Stimulated activated CD8-positive, alpha-beta memory T cell treated with anti-CD3 and anti-CD28 coated beads, Interleukin-7, amount 100 ng/mL, for 48 hours (primary cell): ENCODE measurements at places on chromosomes 3 and 15.

DNA sequence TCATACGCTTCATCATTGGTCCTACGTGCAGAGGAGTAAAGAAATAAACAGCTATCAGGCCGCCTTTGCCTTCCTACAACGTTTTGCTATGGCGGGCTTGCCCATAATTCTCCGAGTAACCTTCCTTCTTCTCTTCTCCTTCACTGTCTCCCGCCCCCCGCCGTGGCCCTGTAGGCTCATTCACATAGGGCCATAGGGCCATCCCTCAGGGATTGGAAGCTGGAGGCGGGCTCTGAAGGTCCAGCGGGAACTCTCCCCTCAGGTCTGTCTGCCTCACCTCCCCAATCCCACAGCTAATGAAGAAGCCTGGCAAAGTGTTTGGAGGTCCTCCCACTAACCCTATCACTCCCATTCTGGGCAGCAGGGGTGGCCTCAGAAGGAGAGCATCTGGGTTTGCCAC is 43.6 kb downstream of the SEMA5B start:
- no peak for DNase-seq

DNA sequence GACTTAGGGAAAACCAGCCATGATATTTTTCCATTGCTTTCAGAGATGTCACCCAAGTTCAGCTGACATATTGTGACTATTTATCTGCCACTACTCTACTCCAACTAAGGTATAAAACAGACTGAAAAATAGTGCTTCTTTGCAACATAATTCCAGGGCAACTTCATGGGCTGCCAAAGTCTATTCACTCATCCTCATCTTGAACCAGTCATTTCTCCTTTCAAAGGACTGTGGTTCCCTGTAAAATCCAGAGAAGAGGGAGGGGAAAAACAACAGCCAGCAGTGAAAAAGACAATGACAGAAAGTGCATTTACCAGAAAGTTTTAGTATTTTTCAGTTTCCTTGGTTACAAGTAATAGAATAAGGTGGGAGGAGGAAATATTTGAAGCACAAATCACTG is 191.1 kb downstream of the EFHB start:
- DNase-seq = no peak

GRCh38 chr15:60787837-60788691 is 309.1 kb upstream of the ICE2 start:
- DNase-seq = no peak

- no peak for DNase-seq
These were observed 4.1 kb upstream of the RTP1 start for GRCh38 chr3:187193181-187193580.

- DNase-seq = no peak
These were observed 163.7 kb downstream of the PGPEP1L start for GRCh38 chr15:98843844-98844243.

DNA sequence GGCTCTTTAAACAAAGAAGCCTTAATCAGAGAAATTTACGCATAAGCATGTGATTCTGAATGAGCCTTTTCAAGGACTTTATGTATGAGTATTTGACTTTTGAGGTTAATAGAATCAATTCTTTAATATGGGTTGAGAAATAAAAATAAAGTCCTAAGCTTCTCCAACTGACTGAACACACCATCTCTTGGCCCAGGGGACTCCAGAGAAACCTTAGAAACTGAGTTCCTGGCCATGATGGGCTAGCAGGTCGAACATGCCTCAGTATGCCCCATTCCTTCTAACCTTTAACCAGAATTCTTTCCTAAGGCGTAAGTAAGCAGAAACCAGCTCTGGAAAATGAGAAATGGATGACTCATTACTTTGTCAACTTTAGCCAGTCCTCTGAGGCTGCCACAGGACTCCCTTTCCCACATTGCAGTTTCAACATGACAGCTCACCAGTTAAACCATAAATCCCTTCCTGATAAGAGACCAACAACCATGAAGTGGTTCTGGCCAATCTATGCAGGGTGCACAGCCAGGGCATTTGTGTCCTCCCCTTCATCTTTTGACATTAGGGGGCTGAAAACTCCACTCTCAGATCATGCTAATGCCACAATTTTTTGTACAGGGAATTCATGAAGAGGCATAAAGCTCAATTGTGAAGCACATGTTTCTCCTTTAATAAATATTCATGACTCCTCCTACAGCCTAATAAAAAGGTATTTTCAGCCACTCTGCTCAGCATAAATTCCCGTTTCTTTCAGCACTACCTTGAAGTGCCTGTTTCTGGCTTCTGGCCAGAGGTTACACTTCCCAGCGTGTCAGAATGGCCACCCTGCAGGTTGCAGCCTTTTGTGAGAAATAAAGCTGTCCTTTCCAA is 33.3 kb downstream of the TM4SF18 start:
- no peak for DNase-seq

- DNase-seq = no peak
These were observed 61.8 kb downstream of the ATP11B start for GRCh38 chr3:182855076-182855475.

DNA sequence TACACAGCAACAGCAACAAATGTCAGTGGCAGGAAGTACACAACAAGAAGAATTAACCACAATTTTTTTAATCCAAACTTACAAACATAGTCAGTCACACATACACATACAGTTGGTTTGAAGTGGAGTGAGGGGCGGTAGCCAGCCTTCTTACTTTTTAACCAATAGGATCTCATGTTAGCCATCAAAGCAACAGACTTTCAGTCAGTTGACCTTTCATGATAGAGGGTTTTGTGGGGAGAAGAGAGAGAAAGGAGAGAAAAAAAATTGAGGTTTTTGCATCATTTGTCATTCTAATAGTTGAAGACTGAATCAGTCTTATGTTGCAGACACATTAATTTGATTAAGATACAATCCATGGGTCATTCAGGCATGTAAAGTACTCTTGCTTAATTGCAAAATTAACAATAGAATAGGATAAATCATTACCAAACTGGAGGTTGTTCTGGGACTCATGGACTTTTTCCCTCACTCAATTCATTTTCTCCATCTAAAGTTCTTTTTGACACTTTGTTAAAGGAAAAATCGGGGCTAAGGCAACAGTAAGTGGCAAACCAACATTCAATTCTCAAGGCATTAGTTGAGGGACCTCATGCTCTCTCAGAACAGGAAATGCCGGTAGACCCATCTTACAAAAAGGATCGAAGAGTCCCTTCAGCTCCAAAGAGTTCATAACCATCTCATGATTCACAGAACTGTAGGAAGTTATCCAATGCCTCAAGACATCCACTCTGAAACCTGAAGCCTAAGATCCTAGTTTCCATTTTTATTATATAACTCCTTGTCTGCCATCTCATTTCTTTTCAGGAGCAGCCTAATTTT is 159.5 kb upstream of the LPP start:
- no peak for DNase-seq

DNA sequence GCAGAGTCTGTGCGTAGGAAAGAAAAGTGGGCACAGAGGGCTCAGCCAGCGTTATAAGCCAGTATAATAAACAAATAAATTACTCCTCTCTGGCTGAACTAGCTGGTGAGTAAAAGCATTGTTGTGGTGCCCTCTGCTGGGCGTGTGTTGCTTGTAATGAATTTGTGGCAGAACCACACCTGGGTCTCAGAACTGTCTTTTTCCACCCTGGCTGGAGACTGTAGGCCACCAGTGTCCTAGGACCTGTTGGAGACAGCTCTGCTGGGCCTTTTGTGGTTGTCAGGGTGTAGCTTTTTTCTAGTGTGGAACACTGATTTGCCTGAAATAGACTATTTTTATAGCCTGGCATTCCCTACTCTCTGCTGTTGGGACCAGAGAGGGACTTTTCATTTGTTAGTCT is 130.5 kb upstream of the EIF1B start:
- DNase-seq = peak; percentile 20

GRCh38 chr15:66080717-66081398 is 172.7 kb downstream of the MEGF11 start:
- no peak for DNase-seq
